MM.1S (cell line): ENCODE measurements at places on chromosomes 3 and 15.
A peak's percentile ranks its signal among the peaks of the same experiment; 100 is the strongest.

GRCh38 chr15:69610277-69610676 lies 157.7 kb downstream of the RPLP1 start:
- no peak for DNase-seq

DNA sequence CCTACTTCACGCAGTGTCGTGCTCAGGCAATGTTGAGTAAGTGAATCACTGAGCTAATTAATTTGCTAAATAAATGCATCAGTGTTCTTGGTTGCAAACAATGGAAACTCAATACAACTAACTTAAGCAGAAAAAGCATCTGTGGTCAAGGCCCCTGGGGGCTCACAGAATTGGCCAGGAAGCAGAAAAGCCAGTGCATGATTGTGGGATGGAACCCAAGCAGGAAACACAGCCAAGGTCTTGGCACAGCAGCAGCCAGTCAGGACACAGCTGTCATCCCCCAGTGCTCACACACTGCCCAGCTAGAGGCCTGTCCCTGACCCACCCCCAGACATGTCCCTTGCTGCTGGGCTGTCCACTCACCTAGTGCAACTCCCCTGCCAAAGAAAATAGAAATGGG lies 85.9 kb downstream of the AQP9 start:
- DNase-seq: no peak

DNA sequence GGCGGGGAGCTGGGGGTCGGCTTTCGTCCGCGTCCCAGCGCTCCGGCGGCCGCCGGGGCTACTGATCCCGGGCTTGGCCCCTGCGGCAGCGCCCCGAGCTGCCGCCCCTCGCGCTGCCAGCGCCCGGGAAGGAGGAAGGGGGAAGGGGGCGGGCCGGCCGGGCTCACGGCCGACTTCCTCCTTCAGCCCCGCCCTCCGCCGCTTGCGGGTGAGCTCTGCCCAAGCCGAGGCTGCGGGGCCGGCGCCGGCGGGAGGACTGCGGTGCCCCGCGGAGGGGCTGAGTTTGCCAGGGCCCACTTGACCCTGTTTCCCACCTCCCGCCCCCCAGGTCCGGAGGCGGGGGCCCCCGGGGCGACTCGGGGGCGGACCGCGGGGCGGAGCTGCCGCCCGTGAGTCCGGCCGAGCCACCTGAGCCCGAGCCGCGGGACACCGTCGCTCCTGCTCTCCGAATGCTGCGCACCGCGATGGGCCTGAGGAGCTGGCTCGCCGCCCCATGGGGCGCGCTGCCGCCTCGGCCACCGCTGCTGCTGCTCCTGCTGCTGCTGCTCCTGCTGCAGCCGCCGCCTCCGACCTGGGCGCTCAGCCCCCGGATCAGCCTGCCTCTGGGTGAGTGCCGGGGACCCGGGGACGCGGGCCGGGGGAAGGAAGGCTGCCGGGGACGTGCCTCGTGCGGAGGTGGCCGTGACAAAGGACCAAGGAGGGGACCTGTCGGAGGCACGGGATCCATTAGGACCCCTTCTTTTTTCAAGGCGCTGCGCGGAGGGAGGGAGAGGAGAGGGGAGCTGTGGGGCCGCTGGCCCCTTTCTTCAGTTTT lies at the start of gene SEMA4B:
Gene SEMA4B, plus strand, starts transcription at position 201 of the 814 bp plus-strand sequence. Its CDS starts 249 bp downstream, at position 450.
- DNase-seq: peak; percentile 76

DNA sequence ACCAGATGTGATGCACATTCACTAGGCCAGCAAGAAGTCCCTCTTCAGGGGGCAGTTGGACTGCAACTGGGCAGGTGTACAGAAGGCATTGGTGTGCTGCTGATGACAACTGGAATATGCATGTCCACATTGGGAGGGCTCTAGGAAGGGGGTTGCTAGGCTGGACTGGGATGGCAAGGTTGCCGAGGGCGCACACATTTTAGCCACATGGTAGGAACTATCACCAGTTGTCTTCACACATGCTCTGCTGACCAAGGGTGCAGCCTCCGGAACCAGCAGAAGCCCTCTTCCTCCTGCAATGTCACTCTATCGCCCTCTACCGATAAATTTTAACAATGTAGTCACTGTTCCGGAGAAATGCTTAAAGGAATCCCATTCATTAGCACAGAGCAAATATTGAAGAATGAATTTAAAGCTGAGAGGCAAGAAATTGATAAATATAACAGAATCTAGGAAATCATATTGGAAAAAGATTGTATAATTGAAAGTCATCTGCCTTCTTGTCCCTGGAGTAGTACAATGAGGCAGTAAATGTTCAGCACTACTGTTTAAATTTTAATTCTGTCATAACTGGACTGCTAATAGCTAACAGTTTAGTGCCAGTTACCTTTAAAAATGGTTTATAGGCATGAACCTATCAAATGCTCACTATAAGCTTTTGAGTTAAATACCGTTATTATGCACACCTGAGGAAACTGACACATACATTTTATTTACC lies 22.6 kb upstream of the LYSMD4 start:
- DNase-seq: peak; percentile 69

- DNase-seq: peak; percentile 7
Observed at GRCh38 chr3:123449102-123449996, 459 bp upstream of the ADCY5 start.

DNA sequence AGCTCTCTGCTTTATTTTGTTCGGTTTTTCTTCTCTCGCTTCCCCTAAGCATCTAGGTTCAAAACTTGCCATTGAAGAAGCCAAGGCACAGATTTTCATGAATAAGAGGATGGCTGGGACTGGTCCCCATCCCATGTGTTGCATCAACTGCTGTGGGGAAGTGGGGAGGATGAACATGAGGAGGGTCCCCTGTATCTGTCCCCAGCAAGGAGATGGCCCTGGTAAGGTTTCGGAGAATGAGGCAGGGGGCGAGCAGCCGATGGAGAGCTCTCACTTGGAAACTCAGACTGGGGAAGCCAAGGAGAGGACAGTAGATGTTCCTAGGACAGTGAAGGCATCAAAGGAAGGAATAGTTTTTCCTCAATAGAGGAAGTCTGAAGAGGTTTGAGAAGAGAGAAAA lies 142.0 kb upstream of the ATP2B2 start:
- DNase-seq: no peak

GRCh38 chr15:42549741-42550392 lies 1.2 kb downstream of the HAUS2 start:
- no peak for DNase-seq

DNA sequence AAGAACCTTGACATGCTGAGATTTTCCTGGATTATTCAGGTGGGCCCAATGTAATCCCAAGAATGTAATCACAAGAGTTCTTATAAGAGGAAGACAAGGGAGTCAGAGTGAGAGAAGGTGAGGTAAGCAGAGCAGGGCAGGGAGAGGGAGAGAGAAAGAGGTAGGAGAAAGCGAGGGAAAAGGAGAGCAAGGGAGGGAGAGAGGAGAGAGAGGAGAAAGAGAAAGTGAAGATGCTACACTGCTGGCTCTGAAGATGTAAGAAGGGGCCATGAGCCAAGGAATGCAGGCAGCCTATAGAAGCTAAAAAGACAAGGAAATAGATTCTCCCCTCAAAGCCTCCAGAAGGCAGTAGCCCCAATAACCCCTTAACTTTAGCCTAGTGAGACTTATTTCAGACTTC lies 28.7 kb upstream of the FAM98B start:
- DNase-seq: no peak

GRCh38 chr3:176490357-176490756 lies 706.9 kb downstream of the TBL1XR1 start:
- peak; percentile 87 for DNase-seq
